NCI-H1105 treated with DMSO at 0.1 percent for 48 hours (cell line): ENCODE measurements at places on chromosomes 3 and 15.
A peak's percentile ranks its signal among the peaks of the same experiment; 100 is the strongest.

DNA sequence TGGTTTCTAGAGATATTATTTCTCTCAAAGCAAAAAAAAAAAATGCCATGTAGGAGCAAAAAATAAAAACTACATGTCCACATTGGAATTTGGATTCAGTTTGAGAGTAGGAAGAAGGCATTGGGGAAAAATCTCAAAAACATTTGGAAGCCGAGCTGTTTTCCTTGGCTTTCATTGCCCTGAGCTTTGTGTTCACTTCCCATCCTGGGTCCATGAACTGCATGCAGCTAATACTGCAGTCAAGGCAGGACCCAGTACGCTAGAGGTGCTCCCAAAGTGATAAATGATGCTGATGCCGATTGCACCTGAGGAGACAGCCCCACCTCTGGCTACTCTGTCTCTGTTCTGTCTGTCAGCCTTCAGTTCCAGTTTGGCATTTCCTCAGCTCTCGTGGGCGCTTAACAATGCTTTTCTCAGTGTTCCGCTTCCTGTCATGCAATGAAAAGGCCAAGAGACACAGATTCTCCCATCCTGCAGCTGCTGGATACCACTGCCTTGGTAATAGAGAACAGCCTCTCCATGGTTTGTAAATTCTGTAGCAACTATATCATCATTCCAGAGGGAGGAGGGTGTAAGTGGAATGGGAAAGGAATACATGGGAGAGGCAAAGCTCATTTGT is 181.8 kb downstream of the RYR3 start:
- DNase-seq: no peak

DNA sequence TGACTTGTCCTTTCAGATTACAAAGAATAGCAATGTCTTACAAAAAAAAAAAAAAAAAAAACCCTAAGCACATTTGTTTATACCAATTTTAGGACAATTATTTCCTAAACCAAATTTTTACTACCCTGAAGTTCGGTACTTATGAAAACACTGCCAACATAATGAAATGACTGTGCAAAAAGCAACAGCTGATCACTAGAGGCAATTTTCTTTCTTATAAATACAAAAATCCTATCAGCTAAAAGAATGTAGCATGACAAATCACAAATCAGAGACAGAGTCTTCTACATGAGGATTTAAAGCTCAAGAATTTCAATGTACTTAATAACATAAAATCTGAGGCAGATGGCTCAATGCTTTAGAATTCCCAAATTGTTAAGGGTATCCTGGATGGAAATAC is 191.8 kb downstream of the MAGI1 start:
- DNase-seq: no peak

GRCh38 chr15:77282333-77282732 is 137.6 kb downstream of the PEAK1 start:
- DNase-seq: no peak

DNA sequence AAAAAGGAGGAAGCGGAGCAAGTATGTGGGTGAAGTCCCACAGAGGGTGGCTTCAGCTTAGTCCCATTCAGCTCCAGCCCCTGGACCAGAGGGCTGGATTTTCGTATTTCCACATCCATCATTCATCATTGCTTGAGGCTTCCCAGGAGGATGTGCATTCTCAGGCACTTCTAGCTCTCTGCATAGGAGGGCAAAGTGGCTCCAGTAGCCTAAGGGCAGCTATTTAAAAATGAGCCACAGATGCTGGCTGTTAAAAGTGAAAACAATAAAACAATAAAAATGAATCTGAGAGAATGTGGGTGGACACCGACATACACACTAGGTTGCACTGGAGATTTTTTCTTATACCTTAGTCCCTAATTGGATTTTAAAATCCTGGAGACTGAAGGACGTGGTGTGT is 629.2 kb upstream of the ZNF385D start:
- no peak for DNase-seq

GRCh38 chr3:10283638-10284037 is 9.1 kb downstream of the GHRL start:
- peak; percentile 75 for DNase-seq

- no peak for DNase-seq
Observed at GRCh38 chr3:156106721-156107373, 13.5 kb upstream of the KCNAB1 start.

GRCh38 chr3:16309558-16309957 is 44.5 kb downstream of the OXNAD1 start:
- no peak for DNase-seq

- no peak for DNase-seq
Observed at GRCh38 chr3:188126276-188126675, 27.7 kb upstream of the LPP start.

DNA sequence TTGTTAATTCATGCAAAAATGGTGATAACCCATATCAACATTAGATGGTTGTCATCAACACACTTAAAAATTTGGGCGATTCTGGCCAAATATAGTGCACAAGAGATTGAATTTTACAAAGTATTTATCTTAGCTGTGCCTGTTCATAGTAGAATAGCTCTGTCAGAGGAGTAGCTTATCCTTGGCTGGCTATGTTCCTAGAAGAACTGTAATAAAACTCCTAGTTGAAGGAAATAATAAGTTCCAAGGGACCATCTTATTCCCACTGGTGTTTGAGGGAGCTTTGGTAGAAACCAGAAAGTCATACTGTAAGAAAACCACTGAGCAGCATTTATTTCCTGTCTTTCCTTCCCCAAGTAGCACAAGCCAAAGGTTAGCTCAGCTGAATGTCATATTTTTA is 201.8 kb downstream of the GRM7 start:
- DNase-seq: no peak

- DNase-seq: no peak
Observed at GRCh38 chr15:90181776-90182175, 19.4 kb upstream of the SEMA4B start.

DNA sequence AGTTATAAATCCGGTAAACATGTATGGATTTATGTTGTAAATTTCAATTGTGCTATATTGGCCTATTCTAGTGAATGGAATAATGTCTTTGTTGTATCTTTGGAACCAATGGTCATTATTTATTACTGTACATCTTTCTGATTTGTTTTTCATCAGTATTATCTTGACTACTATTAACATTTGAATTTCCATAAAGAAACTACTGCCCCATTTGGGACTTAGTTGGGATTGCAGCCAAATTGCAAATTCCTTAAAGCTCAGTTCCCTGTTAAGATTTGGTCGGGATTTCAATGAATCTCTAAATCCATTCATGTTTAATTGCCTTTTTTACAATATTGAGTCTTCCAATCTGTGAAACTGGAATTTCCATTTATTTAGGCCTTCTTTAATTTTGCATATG is 822.4 kb upstream of the CADM2 start:
- no peak for DNase-seq

GRCh38 chr3:32960404-32961170 is 9.1 kb downstream of the CCR4 start:
- no peak for DNase-seq

GRCh38 chr3:15977090-15977489 is 179.3 kb upstream of the ANKRD28 start:
- DNase-seq: no peak

- no peak for DNase-seq
Observed at GRCh38 chr15:45132844-45133560, 3.2 kb downstream of the DUOX1 start.

- no peak for DNase-seq
Observed at GRCh38 chr3:124161448-124161847, 169.5 kb upstream of the ROPN1 start.

GRCh38 chr3:63877737-63878393 is 14.2 kb downstream of the ATXN7 start:
- no peak for DNase-seq

- no peak for DNase-seq
Observed at GRCh38 chr3:38029400-38030125, at the start of gene PLCD1. TSS of gene PLCD1 (minus strand) at chr3:38029642. CDS start at chr3:38029539, 103 bp downstream.

DNA sequence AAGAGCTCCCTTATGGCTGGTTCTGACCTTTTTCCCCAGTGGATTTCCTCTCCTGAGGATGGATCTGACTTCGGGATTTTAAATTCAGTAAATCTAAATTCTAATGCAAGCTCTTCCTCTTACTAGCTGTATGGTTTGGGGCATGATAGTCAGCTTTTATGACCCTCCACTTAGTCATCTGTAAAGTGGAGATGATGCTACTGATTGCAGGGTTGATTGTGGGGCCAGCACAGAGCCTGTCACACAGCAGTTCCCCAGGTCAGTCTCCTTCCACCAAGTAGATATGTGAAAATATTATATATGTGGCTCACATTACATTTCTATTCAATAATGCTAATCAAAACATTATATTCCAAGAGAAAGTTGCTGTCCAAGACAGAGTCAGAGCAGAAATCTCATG is 141.3 kb upstream of the UBE2E1 start:
- no peak for DNase-seq

GRCh38 chr3:186414735-186415419 is 52.8 kb upstream of the DGKG start:
- DNase-seq: no peak

DNA sequence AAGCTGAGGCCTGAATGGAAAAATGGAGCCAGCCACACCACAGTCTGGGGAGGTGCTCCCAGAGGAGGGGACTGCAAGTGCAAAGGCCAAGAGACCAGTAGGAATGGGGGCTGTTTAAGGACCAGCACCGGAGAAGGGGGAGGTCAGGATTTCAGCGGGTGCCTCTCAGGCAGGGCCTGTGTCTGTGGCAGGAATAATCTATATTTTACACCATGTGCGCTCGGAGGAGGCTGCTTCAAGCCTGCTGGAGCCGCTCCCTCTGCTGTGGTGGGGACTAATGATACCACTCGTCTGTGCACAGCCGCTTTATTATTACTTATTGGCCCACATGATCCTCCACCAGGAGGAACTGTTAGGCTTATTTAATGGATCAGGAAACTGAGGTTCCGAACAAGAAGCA is 45.3 kb downstream of the TPRA1 start:
- DNase-seq: no peak

DNA sequence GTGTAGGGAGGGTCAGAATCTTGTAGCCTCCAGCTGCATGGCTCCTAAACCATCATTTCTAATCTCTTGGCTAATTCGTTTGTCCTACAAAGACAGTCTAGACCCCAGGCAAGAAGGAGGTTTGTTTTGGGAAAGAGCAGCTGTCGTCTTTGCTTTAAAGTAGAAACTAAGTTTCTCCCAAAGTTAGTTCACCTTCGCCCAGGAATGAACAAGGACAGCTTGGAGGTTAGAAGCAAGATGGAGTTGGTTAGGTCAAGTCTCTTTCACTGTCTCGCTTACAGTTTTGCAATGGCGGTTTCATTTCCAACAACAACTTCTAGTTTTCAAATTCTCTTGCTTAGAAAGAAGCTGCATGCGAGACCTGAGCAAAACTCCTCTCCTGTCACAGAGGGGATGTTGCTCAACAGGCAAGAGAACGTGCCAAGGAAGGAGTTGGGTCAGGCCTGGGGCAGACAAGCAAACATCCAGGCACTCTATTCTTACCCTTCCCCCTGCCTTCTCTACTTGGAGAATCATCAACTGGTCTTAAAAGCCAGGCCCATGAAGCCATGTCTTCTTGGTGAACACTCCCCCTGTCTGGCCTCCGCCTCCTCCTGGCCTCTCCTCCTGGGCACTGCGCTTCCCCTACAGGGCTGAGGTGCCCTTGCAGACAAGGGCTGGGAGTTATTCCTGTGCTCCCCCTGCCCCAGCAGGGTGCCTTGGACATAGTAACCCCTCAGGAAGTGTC is 57.6 kb downstream of the TMEM44 start:
- DNase-seq: no peak

DNA sequence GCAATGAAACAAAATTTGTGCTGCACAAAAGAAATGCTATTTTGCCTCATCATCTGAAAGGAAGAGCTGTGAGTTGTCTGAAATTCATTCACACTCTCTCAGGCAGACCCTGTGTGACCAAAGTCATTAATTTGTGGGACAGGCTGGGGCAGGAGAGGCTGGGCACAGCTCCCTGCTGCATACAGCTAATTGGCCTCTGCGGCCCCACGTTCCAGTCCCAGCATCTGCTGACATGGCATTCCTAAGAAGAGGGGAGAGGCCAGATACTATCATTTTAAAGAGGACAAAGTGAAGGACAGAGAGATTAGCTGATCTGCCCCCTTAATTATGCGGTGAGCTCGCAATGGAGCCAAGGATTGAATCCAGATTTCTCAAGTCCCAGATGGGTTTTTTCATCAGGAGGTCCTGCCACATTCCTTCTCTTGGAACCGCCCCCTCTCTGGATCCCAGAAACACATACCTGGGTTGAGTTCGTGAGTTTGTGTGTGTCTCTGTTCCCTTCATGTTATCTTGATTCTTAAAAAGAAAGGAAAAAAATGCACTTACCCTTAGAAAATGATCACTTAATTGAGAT is 25.1 kb downstream of the POLR2M start:
- DNase-seq: no peak

DNA sequence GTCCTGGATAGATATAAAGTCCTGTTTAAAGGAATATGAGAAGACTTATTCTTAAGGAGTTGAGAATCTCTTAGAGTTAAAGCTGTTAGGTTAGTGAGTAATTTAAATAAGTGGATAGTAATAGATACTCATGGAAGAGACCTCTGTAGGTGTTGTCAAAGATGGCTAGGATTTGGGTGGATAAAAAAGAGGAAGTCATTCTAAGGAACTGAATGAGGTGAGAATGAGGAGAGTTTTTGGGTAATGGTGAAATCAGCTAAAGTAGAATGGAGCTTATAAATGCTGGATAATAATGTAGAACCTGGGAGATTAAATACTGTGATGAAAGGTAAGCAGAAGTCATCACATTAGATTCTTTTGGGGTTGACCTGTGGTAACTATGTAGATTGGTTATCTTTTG is 8.1 kb downstream of the ARIH1 start:
- DNase-seq: no peak

DNA sequence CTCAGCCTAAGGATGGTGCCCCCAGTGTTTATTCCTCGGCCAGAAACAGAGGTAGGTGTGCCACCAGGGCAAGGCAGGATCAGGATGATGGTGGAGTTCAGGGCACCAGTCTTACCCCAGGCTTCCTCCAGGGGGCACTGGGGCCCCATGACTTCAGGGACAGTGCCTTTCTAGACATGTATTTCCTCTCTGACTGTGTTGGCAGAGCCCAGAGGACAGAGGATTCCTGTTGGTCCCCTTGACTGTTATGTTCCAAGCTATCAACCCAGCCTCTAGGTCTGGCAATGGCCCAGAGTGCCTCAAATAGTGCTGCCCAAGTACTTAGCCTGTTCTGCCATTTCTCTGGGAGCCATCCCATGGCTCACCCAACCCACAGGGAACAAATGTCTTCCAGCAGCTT is 2.8 kb downstream of the HEMK1 start:
- peak; percentile 30 for DNase-seq

- no peak for DNase-seq
Observed at GRCh38 chr15:86555098-86555497, 475.4 kb downstream of the AGBL1 start.

- DNase-seq: no peak
Observed at GRCh38 chr3:47161983-47162696, 1.8 kb downstream of the SETD2 start.

DNA sequence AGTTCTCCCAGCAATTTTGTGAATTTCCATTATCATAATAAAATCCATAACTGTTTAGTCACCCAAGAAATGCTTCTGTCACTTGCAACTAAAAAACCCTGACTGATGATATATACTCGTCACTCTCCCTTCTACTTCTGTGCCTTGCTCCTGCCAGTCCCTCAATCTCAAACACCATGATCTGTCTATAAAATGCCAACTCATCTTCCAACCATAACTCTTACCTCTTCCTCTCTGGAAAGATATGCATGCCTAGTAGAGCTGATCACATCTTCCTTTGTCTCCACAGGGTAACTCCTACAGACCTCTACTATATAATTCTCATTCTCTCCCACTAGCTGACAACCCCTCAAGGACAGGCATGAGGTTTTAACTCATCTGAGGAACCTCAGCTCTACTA is 5.2 kb upstream of the VEPH1 start:
- no peak for DNase-seq
